Fibroblast of the aortic adventitia (primary cell): ENCODE measurements at places on chromosomes 12 and 14.
A peak's percentile ranks its signal among the peaks of the same experiment; 100 is the strongest.

- no peak for DNase-seq
These were observed 229.0 kb upstream of the DIO3 start for GRCh38 chr14:101332281-101332680.

GRCh38 chr14:96162265-96162664, 42.4 kb upstream of the BDKRB2 start:
- DNase-seq = no peak

GRCh38 chr12:68792952-68793351, 15.0 kb upstream of the MDM2 start:
- DNase-seq = no peak

- no peak for DNase-seq
These were observed 1082.1 kb downstream of the BCL11B start for GRCh38 chr14:98189944-98190343.

DNA sequence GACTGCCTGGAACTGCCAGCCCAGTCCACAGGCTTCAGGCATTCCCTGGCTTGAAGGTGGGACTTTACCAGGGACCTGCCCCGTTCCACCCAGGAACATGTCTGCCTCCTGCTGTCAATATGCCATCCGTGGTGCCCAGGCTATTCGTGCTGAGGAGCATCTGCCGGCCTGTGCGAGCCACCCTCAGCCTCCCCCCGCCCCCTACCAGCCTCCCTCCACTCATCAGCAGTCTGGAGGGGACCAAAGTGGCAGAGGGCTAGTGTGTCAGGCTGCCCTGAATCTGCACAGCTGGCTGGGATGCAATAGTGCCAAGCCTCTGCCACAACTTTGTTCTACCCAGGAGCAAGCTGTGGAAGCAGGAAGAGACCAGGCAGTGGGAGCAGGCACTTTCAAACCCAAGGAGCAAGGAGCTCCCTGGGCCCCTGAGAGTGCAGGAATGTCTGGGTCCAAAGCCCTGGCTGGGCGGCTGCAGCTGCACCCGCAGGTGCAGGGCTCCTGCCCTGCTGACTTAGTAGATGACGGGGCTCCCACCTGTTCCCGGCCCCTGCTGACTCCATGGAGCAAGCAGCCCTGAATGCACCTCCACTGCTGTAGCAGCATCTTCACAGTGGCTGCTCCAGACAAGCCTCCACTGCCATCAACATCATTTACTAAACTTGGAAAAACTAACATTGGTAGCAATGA, 423.2 kb downstream of the RERGL start:
- DNase-seq = no peak

DNA sequence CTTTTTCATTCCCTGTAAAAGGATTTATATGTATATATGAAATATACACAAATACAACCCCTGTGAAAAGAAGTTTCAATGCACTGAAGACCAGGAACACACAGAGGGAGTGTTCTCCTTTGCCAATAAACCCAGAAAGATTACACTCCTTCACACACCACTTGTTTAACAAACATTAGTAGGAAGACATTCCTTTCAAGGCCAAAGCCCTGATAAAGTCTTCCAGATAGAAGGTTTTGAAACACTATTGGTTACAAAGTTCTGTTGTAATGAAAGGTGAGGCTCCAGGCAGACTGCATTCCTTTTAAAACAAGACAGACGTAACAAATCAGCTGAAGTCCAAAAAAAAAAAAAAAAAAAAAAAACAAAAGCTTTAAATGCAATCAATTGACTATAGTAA, 81.0 kb downstream of the PTPN21 start:
- no peak for DNase-seq

DNA sequence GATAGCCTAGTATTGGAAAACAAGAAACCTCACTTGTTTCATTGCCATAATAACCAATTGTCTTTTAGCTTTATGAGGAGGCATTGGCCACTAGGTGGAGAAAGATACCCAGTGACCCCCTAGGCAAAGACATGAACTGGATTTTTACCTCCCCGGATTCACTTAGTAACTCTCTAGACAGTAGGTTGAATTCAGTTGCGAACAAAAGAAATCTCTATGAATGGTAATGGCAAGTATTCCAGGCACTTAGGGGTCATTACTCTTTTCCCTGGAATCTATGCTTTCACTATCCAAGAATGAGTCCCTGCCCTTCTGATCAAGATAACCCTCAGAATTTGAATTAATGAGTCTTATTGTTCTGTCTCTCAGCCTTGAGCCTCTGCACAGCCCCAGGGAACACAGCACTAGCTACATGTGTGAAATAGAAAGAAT, 29.5 kb upstream of the RHOJ start:
- peak; percentile 96 for DNase-seq

GRCh38 chr12:9345171-9345570, 137.0 kb upstream of the PZP start:
- DNase-seq = no peak

GRCh38 chr14:51540364-51540763, 111.3 kb upstream of the FRMD6 start:
- peak; percentile 34 for DNase-seq

GRCh38 chr12:124085419-124086296, 112.6 kb downstream of the ZNF664 start:
- DNase-seq = no peak
